ENCODE measurements at places on chromosomes 11 and 22.

DNA sequence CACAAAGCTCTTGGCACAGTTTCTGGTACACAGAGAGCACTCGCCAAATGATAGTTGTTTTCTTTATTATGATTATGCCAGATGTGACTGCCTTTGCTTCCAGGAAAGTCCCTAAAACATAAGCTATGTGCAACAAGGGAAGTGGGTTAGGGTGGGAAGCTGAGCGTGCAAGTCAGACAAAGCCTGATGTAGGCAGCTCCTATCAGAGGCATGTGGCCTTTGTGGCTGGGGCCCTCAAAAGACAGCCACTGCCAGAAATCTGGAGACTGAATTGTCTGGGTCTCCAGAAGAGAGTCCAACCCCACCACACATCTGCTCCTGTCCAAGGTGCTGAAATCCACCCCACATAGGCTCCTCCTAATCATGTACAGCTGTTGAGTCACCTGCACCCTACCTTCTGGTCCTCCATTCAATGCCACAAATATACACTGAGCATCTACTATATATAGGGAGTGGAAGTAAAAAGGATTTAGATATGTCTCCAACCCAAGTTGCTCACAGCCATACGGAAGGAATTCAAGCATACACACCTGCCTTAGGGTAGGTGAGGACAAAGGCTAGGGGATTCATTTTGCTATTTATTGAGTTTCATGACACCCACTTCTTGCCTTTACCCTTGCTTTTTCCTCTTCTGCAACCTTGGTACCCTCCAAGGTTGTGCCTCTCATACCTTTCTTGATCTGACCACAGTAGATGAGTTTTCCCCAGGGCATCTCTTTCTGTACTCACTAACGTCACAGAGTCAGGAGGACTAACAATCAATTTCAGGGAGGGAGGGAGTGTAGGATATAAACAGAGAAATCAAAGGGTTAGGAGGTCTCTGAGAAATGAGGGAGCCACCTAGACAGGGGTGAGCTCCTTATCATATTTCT, 12.4 kb downstream of the SEC14L3 start:
- DNase-seq: peak; percentile 19

- DNase-seq: peak; percentile 57
These were observed 11.2 kb upstream of the PPP2R1B start for GRCh38 chr11:111777094-111778046.

DNA sequence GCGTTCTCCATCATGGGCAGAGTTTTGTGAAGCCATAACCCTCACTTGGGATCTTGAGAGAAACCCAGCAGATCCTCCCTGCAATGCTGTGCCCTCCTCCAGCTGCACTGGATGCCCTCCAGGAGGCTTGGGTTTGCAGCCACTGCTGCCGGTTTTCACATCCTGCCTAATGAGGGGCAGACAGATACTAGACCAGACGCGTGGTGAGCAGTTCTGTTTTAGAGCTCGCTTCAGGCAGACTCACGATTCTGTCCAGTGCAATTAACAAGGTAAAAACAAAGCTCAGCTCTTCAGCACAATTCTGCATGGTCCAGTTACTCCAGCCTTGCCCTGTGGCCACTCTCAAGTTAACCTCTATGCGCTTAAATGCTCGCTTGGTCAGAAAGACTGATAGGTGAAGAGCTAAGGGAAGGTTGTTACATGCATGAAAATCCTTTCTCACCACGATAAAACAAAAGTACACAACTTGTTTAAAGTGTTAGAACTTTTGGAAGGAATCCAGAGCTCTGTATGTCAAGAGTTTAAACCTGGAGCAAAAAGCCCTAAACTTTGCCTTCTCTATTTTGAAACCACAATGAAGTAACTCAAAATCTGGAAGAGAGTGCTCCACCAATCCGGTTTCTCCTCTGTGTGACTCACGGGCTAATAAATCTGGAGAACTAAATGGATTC, 292.3 kb upstream of the FAT3 start:
- no peak for DNase-seq

DNA sequence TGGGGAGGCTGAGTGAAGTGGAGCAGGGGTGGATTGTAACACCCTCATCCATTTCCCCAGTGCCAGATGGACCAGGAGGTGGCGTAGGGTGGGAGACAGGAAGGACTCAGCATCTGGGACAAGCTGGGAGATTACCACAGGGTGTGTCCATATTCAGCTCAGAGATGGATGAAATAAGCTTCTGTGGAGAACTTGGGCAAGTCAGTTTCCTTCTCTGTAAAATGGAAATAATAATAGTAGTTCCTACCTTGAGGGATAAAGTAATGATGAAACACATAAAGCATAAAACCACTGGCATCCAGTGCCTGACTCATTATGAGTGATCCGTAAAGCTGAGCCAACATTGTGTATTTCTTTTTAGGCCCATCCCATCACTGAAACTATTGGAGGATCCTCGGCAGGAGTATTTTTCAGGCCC, 607 bp upstream of the ROBO4 start:
- peak; percentile 72 for DNase-seq

- no peak for DNase-seq
These were observed 1.3 kb upstream of the PANX2 start for GRCh38 chr22:50169181-50169759.

DNA sequence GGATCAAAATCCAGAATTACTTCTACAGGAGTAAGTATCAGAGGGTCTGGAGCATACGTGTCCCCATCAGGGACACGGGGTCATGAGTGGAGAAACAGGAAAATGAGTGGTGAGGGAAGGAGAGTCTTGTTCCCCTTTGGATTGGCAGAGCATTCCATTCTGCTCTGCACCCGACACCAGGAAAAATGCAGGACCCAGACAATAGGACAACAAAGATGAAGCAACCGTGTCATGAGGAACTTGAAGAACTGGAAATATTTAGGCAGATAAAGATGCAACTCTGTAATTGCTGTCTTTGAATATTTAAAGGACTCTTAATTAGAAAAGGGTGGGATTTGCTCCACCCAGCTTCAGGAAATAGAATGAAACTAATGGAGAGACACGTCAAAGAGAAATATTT, 89.0 kb upstream of the BLID start:
- no peak for DNase-seq

GRCh38 chr11:2270322-2271076, at the start of gene ASCL2:
ASCL2 (minus strand) TSS chr11:2270588; CDS start chr11:2270332, 256 bp downstream.
- DNase-seq: no peak

DNA sequence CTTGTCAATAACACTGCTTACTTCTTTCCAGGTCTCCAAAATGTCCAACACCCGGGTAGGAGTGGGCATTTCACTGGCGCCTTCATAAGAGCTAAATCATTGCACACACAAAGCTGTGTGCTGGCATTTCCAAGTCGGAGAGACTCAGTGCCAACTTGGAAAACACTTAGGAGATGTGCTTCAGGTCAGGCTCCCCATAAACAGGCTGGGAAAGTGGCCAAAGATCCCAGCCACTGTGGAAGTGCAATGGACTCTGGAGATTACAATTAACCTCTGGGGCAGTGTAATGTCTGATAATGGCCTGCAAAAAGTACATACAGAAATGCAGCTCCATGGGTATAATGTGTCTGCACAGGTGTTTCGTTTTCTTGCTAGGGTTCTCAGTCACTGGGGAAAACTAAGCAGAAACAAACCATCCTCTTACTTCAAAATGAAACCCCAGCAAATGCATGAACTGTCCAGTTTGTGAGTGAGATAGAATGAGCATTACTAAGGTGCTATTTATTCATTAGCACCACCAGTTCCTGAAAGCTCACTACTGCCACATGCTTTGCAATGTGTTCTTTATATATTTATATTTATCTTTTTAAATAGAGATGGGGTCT, 79.0 kb downstream of the ABTB2 start:
- DNase-seq: no peak

DNA sequence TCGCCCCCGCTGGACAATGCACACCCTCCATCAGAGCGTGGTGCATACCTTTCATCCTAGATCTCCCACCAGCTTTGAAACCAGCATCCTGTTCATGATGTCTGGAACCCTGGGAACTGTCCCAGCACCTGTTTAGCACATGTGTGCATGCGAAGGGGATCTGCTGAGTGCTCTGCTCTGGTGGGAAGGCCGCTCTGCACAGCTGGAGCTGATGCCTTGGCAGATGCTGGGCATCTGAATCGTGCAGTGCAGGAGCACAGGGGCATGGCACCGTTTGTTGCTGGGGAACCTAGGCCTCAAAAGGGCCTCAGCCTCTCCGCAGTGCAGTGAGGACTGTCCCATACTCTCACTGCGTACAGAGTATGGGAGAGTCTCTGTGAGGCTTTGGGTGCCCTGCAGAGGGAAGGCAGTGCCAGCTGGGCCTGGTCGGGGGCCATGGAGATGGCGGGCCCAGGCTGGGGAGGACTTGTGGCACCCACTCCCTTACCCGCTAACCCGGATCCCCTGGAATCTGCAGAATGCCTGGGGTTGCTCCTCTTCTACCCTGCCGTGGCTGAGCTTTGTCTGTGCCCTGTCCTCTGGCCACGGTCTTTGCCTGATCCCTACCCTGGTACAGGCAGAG, 72.9 kb upstream of the ATXN10 start:
- no peak for DNase-seq

- DNase-seq: no peak
These were observed 4.8 kb downstream of the PIM3 start for GRCh38 chr22:49965091-49966040.
